ENCODE measurements at places on chromosomes 11 and 22. TPM values are rescaled to one million over a fixed set of nuclear protein-coding genes. Genes with fewer than 3 reads are reported as not detected.

Gene APOBEC3B
- total RNA-seq = 3.5 TPM

Gene SYT12
- total RNA-seq = 0.13 TPM

Gene GLYATL1
- 0.09 TPM for total RNA-seq

Gene RFPL3
- total RNA-seq = not detected

Gene C22orf42
- not detected for total RNA-seq

Gene OR4C13
- total RNA-seq = not detected

Gene TSPO
- total RNA-seq = 396 TPM

Gene PRR33
- total RNA-seq = not detected

Gene XBP1
- 143 TPM for total RNA-seq

Gene TSG101
- total RNA-seq = 55.9 TPM

Gene XKR3
- total RNA-seq = not detected

Gene PRR5L
- 41.3 TPM for total RNA-seq

Gene ARFIP2
- total RNA-seq = 14.0 TPM

Gene OR52M1
- total RNA-seq = not detected

Gene OR2AG1
- total RNA-seq = not detected

Gene H19
- not detected for total RNA-seq

Gene PLAAT4
- total RNA-seq = 32.1 TPM

Gene EXPH5
- total RNA-seq = 0.05 TPM

Gene GTF2H1
- 121 TPM for total RNA-seq

Gene C1QTNF4
- 0.39 TPM for total RNA-seq

Gene PARVA
- total RNA-seq = 59.9 TPM

Gene DERL3
- not detected for total RNA-seq

Gene DRICH1
- total RNA-seq = not detected

Gene OR51L1
- total RNA-seq = not detected

Gene LDHAL6A
- not detected for total RNA-seq

Gene TAGLN
- total RNA-seq = 717 TPM

Gene MFRP
- not detected for total RNA-seq

Gene POU2AF2
- total RNA-seq = not detected

Gene SLC5A4
- total RNA-seq = not detected

Gene TRIM29
- not detected for total RNA-seq

Gene VSTM5
- not detected for total RNA-seq

Gene WNT7B
- not detected for total RNA-seq
